Activated CD4-positive, alpha-beta T cell treated with anti-CD3 and anti-CD28 coated beads, Interleukin-2, amount 10 ng/mL, durations not matched to agents 24 days and 14 days (primary cell): ENCODE measurements at places on chromosomes 12 and 14. TPM values are rescaled to one million over a fixed set of nuclear protein-coding genes. Genes with fewer than 3 reads are reported as not detected.

The KRT4 gene
- total RNA-seq = not detected in 2 replicates

DNA sequence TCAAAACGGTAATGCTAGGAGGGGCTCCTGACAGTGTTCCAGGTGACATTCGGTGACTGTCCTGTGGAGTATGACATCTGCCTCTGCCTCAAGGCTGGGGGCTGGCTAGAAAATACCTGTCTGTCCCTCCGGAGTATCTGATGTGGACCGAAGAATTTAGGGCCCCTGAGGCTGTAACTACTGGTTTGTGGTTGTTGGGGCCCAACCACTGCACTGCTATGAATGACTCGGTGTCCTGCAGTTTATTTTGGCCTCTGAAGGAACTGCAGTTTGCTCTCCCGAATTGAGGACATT is 198.9 kb upstream of the CAND1 start:
- no peak for DNase-seq

- DNase-seq = no peak
Observed at GRCh38 chr14:75409316-75410205, 18.3 kb upstream of the JDP2 start.

DNA sequence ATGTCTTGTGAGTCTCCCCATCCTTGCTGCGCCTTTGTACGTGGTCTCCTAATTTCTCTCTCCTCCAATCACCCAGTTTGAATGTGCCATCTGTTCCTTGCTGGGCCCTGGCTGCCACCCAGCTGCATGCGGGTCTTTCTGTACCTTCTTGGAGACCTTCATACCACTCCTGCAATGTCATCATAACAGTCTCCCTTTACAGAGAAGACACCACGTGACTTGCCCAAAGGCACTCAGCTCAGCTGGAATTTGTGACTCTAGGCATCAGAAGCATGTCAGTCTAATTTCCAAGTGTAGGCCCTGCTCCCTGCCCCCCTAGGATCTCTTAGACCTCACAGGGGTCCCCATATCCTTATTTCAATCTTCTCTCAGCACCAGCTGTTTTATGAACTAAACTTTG is 284.2 kb downstream of the TTC8 start:
- DNase-seq = no peak

The NUBPL gene
- 12.1 and 12.3 TPM in 2 replicates for total RNA-seq

- DNase-seq = no peak
Observed at GRCh38 chr12:109461846-109462756, 15.0 kb downstream of the KCTD10 start.

- no peak for DNase-seq
Observed at GRCh38 chr12:93944911-93945310, 203.5 kb upstream of the PLXNC1 start.
